Placental pericyte (primary cell): ENCODE measurements at places on chromosomes 1 and 21. TPM values are rescaled to one million over a fixed set of nuclear protein-coding genes. Genes with fewer than 3 reads are reported as not detected.

Gene OR6N1
- not detected in 2 replicates for total RNA-seq

Gene TDRD10
- total RNA-seq: not detected in 2 replicates

Gene PDZK1IP1
- total RNA-seq: not detected in 2 replicates

Gene A3GALT2
- total RNA-seq: 0.29 TPM in 1 of 2 replicates, not detected in the other

Gene NTNG1
- 0.22 and 8.6 TPM in 2 replicates for total RNA-seq

Gene IFI44L
- 1.3 and 3.0 TPM in 2 replicates for total RNA-seq

Gene CLCA4
- total RNA-seq: not detected in 2 replicates

Gene CHI3L1
- total RNA-seq: 44.8 and 896 TPM in 2 replicates

Gene LEFTY2
- not detected in 2 replicates for total RNA-seq

Gene GJA4
- total RNA-seq: not detected in 2 replicates

Gene PLK3
- 71.3 and 112 TPM in 2 replicates for total RNA-seq
